ENCODE measurements at places on chromosomes 6 and 20.

GRCh38 chr6:151142676-151143075 is 97.1 kb upstream of the AKAP12 start:
- no peak for DNase-seq

DNA sequence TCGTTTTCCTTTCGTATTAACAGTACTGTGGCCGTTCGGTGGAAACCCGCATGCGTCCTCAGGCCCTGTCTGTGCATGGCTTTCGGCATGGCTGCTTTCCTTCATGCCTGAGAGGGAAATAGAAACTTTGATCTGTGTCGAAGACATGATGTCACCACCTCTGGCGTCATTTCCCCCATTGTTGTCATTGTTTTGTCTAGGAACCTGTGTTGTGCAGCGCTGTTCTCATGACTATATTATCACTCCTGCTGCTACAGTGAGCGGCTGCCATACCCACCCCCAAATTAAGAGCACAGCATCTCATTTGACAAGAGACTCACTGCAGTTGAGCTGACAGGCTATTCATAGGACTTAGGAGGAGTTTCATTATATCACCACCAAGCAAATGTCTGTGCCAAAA is 172.3 kb downstream of the TMEM242 start:
- no peak for DNase-seq

DNA sequence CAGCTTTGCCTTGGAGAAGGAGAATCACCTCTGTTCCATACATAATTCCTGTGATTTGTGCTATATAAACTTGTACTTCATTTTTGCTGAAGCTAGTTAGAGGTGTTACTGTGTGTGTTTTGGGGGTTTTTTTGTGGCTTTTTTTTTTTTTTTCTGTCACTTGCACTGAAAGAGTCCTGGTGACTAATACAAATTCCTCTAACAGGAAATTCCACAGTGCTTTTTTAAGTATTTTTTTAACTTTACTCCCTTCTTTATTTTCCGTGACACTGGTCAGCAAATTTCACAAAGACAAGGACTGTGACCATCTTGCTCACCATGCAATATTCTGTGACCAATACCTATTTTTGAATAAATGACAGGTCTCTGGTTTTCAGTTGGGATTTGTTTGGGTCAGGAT is 110.5 kb downstream of the ISM1 start:
- DNase-seq: no peak

- DNase-seq: no peak
Observed at GRCh38 chr20:39298121-39298520, 336.0 kb downstream of the DHX35 start.

DNA sequence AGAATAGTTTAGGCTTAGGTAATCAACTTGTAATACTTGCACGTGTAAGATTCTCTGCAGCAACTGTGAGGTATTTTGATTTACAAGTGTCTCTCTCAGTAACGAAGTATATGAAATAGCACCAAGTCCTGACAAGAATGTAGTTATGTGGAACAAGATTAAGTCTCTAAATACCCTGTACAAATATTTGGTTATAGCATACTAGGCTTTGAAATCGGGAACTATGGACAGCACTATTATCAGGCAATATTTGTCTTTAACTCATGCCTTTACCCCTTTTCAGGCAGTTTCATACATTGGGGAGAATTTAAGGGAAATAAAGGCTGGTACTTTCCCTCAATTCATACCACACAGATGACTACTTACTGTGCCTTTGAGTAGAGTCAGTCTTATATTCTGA is 93.2 kb downstream of the GRIK2 start:
- no peak for DNase-seq

DNA sequence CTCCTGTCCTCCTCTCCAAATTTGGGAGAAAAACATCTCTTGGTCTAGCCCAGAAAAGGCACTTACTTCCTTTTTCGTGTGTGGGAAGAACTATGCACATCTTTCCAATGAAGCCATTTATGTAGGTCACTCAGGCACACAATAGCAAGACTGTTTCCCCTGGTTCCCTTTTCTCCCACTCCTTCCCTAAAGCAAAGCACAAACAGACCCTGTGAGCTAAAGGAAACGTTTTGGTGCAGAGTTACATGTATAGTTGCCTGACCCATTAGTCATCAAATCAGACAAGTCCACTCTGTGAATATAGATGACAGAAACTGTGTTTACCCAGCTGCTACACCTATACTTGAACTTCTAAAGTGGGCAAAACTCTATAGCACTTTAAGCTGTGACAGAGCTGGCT is 474.6 kb downstream of the COL12A1 start:
- no peak for DNase-seq

DNA sequence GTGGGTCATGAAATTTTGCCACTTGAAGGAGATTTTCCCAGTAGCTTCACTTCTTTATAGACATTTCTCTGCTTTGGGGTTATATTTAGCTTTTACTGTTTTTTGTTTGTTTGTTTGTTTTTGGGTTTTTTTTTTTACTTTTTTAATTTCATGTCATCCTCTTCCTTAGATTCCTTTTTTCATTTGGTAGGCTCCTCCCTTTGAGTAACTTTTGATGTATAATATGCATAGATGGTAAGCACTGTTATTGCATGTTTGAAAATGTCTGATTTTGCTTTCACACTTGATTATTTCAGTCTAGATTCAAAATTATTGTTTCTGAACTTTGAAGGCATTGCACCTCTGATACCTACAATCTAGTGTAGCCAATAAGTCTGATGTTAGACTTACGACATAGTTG is 37.6 kb downstream of the PLEKHG1 start:
- no peak for DNase-seq

DNA sequence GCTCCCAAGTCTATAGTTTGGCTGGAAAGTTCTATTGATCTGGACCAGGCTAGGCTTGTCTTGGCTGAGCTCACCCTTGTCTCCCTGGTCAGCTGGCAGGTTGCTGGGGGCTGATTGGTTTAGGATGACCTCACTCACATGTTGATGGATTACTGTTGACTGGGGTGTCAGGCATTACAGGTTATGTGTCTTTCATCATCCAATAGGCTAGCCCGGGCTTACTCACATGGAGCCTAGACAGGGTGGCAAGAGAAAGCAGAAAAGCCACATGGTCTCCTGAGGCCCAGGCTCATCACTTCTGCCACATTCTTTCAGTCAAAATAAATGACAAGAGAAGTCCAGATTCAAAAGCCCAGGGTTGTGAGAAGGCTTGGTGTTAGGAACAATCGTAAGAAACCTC is 103.5 kb downstream of the BFSP1 start:
- DNase-seq: no peak

GRCh38 chr6:111211411-111212030 is 124.2 kb downstream of the SLC16A10 start:
- DNase-seq: no peak

- no peak for DNase-seq
Observed at GRCh38 chr20:652615-653109, 338 bp downstream of the SRXN1 start.

GRCh38 chr20:41776421-41776820 is 158.2 kb upstream of the CHD6 start:
- DNase-seq: no peak

DNA sequence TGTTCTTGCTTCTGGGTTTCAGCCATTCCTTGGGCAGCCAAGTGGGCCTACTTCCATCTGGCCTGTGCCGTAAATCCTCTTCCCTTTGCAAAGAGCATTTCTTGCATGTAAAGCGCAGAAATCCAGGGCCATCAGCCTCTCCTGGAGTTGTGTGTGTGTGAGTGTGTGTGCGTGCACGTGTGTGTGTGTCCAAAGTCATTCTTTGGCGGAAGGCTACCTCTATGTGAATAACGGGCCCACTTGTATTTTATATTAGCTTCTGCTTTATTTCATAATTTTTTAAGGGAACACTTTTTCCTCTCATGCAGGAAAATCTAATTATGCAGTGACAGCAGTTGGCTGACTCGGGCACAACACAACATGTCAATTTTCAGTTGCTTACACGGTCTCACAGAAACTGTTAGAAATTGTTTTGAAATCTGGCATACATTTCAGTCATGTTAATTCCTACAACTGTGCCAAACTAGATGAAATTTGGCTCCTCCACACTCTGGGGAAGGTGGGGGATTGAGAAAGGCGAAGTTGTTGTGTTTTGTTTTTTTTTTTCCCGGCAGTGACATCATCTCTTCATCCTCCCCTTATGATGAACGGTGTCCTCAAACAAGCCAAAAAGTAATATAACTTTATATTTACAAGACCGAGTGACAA is 223.7 kb upstream of the TSHZ2 start:
- DNase-seq: no peak

DNA sequence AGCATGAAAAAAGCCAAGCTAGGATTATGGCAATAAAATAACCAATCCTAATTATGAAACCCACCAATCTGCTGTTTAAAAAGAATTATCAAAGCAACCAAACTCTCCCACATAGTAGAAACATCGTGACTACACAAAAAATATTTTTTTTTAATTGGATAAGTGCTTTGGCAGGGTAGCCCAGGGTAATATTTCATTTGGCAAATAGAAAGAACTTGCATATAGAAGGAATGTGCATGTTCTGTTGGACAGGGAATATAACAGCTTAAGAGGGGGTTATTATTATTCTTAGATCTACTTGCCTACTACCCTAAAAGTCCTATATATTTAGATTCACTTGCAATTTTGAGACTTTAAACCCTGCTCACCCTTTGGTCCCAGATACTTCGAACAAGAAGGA is 972 bp downstream of the GSTA3 start:
- DNase-seq: no peak

DNA sequence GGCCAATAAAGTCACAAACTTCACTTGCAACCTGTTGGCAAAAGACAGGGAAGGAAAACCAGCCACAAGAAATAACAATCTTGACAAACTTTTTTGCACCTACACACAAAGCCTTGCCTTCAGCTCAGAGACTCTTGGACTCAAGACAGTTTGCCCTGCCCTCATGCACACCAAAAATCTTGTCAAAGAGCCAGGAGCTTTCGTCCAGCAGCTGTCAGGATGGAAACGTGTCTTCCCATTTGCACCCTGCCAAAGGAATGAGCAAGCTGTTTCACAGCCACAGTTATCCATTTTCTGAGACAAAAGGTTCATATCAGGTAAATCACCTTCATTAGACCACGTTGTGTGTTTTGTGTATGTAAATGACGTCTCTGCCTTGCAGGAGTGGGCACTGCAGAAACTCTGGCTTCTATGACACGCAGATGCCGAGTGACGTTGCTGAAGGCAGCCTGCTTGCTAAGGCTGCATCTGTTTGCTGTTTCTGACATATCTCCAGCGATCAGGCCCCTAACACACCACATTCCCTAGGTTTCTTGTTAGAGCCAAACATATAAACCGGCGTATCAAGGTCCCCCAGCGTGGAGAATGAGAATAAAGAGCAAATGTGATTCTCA is 193.4 kb downstream of the SYNDIG1 start:
- no peak for DNase-seq

DNA sequence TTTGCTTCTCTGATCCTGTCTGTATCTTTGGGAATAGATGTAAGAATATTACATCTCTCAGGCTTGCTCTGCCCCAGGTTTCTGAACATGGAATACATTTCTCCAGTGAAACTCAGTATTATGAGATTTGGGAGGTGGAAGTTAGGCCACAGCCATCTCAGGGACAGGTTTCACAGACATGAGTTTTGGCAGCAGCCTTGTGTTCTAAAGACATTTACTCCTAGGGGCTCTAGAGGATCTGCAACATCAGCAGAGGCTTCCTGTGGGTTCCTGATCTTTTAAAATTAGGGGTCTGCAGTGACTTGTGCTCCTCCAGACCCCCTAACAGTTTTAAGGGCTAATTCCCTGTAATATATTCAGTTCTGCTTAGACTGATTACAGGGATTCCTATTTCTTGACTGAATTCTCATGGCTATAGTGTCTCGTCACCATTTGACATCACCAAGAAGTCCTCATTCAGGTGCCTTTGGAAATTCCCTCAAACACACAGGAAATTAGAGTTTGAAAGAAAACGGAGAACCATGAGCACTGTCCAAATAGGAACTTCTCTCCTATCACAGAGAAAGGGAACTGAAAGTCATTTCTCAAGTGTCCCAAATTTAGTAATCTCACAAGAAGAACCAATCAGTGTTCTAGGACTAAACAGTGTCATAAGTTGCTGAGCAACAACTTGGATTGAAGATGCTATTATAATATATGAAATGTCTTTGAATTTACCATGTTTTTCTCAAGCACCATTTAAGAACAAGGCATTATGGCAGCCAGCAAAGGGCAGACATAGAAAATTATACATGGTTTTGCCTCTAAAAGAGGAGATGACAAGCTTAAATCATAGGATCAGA is 2.5 kb upstream of the HLA-DRA start:
- DNase-seq: no peak

DNA sequence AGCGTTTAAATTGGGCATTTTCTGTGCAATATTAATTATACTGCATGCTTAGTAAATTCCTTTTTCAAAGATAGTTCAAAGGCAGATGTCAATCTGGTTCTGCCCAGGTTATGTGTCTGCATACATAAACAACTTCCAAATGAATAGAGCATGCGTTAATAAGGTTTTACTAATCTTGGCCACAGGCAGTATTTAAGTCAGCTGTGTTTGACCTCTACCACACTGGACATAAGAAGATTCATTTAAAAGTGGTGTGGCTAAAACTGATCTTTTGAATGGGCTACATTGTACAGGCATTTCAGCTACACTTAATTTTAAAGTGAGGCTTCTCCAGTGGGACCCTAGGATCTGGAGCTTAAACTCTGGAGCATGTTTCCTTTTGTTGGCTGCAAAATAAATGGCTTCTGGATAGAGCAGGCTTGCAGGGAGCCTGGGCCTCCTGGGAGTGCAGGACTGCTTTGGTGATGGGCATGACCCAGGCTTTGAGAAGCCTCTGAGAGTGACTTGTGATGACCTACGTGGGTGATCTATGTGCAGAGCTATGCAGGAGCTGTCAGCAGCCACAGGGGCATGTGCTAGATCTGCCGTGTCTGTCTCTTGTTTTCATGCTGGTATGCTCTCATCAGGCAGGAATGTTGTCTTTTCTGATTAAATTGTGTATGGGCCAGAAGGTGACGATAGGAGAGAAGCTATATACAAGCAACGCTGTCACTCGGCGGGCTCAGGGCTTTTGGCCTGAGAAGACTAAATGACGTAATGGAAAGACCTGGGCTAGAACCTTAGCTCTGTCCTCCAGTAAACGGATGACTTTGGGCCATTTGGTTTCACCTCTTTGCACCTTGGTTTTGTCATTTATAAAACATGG is 331.2 kb downstream of the QKI start:
- no peak for DNase-seq

DNA sequence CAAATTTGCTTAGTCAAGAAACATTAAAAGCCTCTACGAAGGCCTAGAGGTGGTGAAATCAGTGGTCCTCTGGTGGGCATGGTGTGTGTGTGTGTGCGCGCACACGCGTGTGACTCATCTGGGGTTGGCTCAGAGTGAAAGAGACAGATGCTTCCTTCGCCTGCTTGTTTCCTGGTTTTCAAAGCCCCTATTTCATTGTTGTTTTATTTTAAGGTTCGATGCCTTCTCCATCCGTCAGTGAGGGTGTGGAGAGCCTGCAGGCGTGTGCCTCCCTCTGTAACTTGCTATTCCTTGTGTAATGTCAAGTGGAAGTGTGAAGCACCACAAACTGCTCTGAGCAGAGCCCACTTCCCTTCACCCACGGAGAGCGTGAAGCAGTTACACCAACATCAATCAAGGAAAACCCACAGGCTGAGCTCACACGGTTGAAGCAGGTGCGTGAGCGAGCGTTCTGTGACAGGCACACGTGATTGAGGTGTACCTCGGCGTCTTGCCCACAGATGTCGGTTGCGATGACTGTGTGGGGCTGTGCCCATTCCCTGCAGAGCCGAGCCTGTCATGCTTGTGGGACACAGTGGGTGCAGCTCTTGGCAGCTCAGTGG is 233.9 kb downstream of the PRL start:
- no peak for DNase-seq

All from activated CD4-positive, CD25-positive, alpha-beta regulatory T cell (primary cell).